ENCODE measurements at places on chromosomes 6 and 20. TPM values are rescaled to one million over a fixed set of nuclear protein-coding genes. Genes with fewer than 3 reads are reported as not detected.

The SLC25A27 gene
- polyA plus RNA-seq, result 32.6 TPM

The BPIFA1 gene
- polyA plus RNA-seq, result not detected

The SYNDIG1 gene
- polyA plus RNA-seq, result 7.5 TPM

The RALGAPB gene
- 35.2 TPM for polyA plus RNA-seq

The SDCBP2 gene
- polyA plus RNA-seq, result 2.0 TPM

The SLC17A9 gene
- polyA plus RNA-seq, result 1.0 TPM

The ENPP4 gene
- 16.5 TPM for polyA plus RNA-seq

The C20orf204 gene
- 1.0 TPM for polyA plus RNA-seq

The SLC13A3 gene
- 24.8 TPM for polyA plus RNA-seq

The NOX3 gene
- polyA plus RNA-seq, result 1.1 TPM

The MUCL3 gene
- polyA plus RNA-seq, result 0.03 TPM

The PTCRA gene
- polyA plus RNA-seq, result not detected

The CST9 gene
- not detected for polyA plus RNA-seq

The LY86 gene
- 2.1 TPM for polyA plus RNA-seq

The TNXB gene
- polyA plus RNA-seq, result 3.4 TPM

The DEFB124 gene
- 0.36 TPM for polyA plus RNA-seq

The PRRT1 gene
- 2.4 TPM for polyA plus RNA-seq

GRCh38 chr6:127475135-127475822, 16.1 kb upstream of the KIAA0408 start:
- DNase-seq, result no peak

DNA sequence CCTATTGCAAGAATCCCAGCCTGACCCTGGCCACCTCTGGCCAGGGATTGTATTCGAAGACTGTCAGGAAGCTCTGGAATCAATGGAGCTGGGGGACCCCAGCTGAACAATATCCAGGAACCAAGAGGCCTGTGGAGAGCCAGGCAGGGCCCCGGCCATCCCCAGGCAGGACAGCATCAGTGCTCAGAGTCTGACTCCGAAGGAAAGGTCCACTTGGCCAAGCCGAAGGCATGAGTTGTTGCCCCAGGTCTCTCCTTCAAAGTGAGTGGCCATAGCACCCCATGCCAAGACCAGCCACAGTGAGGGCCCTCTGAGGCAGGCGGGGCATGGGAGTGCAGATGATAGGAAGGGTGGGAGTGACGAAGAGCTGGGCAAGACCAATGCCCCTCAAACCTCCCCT, 193.1 kb downstream of the CDH4 start:
- DNase-seq, result no peak

- DNase-seq, result no peak
Observed at GRCh38 chr6:87600576-87600975, 10.6 kb downstream of the ORC3 start.

GRCh38 chr20:23092384-23092756, 6.2 kb upstream of the CD93 start:
- DNase-seq, result no peak

DNA sequence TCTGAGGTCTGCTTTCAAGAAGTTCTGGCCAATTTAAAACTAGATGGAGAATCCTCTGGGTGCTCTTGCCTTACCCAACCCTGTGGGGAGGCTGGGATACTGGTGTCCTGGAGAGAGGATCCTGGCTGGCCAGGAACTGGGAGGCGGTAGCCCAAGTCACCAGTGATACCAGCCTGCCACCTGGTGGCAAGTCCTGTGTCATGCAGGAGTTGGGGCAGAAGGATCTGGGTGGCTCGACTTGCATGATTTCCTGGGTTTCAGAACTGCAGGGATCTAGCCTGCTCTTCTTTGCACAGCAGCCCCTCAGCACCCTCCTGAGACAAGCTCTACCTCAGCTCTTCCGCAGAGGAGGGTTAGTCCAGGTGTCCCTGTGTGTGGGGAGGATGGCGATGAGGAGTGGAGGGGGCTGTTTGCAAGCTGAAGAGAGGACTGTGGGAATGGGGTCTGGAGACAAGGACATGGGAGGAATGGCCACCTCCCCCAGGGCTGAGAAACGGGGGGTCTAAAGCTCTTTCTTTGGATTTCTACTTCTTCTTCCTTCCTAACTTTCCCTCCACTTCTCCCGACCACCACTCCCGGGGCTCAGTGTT, 4.2 kb downstream of the KCNK17 start:
- DNase-seq, result peak; percentile 48

- no peak for DNase-seq
Observed at GRCh38 chr20:23157734-23158133, 71.6 kb upstream of the CD93 start.

DNA sequence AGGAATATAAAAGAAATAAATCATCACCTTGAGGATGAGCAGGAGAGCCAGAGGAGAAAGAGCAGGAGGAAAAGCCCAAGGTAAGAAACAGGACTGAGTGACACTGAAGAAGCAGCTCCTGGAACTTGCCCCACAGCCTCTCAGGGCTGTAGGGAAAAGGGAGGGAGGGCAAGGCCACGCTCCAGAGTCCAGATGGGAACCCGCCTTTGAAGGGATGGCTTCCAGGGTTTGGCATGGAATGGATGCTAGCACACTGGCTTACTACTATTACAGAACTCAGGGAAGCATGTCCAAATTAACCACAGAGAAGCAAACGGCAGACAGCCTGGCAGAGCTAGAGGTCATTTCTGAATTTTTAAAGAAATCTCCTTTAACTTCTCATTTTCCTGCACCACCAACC, 26.8 kb downstream of the RALGAPA2 start:
- DNase-seq, result no peak

DNA sequence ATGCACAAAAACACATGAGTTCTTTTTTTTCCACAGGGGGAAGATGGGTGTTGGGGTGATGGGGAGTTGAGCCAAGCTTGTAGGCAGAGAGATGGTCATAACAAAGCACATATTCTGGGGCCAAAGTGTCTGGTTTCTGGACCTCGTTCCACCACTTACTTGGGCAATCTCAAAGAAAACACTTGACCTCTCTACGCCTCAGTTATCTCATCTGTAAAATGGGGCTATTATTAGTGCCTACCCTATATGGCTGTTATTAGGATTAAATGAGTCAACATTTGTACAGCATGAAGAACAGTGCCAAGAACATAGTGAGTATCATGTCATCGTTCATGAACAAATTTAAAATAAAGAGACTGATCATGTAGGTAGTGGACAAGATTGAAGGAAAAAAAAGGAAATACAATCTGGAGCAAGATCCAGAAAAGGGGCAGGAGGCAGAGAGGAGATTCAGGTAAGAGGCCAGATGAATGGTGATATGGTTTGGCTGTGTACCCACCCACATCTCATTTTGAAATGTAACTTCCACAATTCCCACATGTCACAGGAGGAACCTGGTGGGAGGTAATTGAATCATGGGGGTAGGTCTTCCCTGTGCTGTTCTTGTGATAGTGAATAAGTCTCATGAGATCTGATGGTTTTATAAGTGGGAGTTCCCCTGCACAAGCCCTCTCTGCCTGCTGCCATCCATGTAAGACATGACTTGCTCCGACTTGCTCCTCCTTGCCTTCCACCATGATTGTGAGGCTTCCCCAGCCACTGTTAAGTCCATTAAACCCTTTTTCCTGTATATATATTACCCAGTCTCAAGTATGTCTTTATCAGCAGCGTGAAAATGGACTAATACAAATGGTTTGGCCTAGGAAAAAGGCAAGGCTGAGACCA, 14.2 kb downstream of the EEF1E1 start:
- no peak for DNase-seq

DNA sequence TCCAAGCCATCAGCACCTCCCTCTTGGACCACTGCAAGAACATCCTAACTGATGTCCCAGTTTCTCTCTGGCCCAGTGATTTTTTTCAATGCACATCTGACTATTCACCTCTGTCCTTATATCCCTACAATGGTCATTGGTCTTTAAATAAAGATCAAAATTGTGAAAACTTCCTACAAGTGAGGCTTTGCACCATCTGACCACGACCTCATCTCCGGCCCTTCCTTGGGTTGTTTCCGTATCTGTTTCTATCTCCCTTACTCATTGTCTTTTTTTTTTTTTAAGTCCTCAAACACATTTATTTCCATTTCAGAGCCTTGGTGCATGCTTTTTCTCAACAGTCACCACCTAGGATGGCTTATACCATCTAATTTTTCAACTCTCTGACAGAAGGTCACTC, 88.1 kb downstream of the IPCEF1 start:
- DNase-seq, result no peak

DNA sequence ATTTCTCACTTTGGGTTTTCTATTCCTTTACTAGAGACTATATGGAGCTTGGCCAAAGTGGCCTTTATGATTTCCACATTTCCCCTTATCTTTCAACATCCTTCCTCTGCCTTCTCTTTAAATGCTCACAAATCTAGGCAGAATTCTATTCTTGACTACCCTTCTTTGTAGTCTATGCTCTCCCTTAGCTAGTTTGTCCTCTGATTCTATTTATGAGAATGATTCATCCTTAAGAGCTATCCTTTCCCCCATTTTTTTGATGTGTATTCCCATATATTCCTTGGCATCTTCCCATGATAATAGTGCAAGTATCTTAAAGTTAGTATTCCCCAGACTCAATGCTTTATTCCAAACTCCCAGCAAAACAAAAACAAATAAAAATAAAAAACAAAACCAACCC, 53.1 kb downstream of the IL20RA start:
- DNase-seq, result no peak

GRCh38 chr6:169233832-169234231, 19.8 kb downstream of the THBS2 start:
- DNase-seq, result no peak

GRCh38 chr6:114764866-114765265, 422.0 kb upstream of the HS3ST5 start:
- no peak for DNase-seq

DNA sequence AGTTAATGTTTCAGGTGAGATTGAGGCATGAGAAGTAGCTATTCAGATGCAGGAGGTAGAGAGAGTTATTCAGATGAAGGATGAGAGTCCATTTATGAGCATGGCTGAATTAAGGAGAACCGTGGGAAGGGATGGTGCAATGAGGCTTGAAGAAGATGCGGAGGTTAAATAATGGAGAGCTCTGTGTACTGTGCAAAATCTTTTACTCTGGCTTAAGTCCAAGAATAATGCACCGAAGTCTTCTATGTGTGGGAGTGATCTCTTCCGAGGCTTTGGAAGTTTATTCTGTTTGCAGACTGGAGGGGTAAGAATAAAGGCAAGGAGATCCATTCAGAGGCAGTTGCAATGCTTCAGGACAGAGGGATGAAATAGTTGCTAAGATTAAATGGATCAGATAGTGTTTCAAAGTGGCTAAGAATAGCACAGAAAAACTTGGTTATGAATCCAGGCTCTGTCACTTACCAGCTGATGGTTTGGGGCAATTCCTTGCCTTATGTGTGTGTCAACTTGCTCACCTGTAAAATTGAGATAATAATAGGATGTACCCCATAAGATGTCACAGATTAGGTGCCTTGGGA, 467.1 kb downstream of the HDGFL1 start:
- peak; percentile 13 for DNase-seq

DNA sequence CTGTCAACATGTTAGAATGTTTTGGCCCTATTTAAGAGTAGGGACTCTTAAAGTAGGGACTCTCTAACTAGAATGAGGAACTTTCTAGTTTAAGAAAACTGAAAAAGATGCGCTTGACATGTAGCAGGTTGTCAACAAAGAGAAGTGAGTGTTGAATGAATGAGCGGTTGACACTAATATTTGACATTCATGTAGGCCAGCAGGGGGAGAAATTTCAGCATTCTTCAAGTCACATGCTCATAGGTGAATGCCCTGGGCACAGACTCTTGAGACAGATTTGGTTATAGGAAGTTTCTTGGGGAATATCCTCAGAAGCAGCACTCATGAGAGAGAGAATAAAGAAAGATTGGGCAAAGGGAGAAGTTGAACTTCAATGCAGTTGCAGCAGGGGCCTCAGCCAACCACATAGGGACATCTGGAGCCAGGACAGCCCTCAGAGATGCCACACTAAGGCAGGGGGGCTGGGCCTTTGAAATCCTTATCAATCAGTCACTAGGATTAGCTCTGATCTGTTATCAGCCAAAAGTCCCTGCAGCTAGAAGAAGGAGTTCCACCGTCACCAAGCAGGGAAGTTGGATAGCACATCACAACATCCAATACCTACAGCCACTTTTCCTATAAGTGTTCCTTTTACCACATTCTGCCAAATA, 145.1 kb upstream of the FKBP1C start:
- DNase-seq, result no peak

GRCh38 chr6:143973097-143973966, 34.7 kb downstream of the PLAGL1 start:
- DNase-seq, result no peak

- no peak for DNase-seq
Observed at GRCh38 chr6:87756858-87757257, 54.8 kb upstream of the AKIRIN2 start.

- no peak for DNase-seq
Observed at GRCh38 chr6:158285656-158286021, 26.6 kb upstream of the TULP4 start.

DNA sequence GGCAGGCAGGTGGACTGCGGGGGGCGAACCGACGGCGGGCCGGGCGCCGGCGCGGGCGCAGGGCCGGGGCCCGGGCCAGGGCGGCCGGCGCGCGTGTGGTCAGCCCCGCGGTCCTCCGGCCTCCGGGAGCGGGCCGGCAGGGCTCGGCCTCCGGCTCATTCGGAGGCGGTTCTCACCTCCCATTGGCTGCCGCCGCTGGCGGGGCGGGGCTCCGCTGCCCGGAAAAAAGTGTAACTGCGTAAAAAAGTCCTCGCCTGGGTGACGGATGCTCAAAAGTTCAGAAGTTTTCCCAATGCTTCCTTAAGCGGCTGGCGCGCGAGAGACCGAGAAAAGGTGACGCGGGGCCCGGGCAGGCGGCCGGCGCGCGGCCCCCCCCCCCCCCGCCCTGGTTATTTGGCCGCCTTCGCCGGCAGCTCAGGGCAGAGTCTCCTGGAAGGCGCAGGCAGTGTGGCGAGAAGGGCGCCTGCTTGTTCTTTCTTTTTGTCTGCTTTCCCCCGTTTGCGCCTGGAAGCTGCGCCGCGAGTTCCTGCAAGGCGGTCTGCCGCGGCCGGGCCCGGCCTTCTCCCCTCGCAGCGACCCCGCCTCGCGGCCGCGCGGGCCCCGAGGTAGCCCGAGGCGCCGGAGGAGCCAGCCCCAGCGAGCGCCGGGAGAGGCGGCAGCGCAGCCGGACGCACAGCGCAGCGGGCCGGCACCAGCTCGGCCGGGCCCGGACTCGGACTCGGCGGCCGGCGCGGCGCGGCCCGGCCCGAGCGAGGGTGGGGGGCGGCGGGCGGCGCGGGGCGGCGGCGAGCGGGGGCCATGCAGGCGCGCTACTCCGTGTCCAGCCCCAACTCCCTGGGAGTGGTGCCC, at the start of gene FOXC1:
TSS of gene FOXC1 (plus strand) at position 268 of the 849 bp plus-strand sequence. CDS start at position 799, 531 bp downstream.
- no peak for DNase-seq

- DNase-seq, result no peak
Observed at GRCh38 chr6:106083618-106084017, 2.5 kb upstream of the PRDM1 start.

GRCh38 chr20:2796011-2796660, 4.3 kb downstream of the CPXM1 start:
- DNase-seq, result no peak

DNA sequence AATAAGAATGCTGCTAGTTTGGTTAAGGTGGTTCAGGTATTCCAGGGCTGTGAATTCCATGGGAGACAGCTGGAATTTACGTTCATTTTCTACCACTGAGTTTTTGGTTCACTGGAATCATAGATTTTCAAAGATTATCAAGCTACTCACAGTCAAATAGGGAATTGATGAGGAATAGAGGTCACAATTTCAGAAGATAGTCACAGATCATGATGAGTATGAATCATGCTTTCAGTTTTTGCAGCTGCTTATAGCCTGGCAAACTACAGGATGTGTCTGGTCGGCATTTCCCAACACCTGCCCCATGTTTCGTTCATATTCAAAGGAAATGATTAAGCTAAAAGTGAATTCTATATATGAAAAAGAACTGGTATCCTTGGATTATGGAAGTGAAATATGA, 58.7 kb downstream of the BCKDHB start:
- no peak for DNase-seq

GRCh38 chr6:153031335-153031955, 28.9 kb upstream of the MTRF1L start:
- no peak for DNase-seq

Data from renal cortex interstitium (tissue), 15 donors.